ENCODE measurements at places on chromosomes 5 and 9.
A peak's percentile ranks its signal among the peaks of the same experiment; 100 is the strongest.

GRCh38 chr9:19397845-19398244, 11.0 kb upstream of the ACER2 start:
- no peak for DNase-seq

DNA sequence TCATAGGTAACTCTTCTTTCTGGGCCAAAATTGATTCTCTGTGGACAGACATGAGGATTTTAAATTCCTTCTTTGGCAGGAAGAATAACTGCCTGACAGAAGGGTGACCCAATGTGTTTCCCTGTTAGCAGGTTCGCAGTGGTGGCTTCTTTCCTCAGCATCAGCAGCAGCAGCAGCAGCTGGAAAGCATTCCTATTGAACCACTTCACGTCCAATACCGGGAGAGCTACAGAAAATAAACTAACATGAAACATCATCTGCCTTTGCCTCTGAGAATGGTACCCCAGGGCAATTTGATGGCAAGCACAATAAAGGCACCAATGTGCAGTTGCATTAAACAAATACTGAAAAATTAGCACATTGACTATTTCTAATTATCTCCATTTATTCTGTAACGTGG, 214.5 kb downstream of the TMEM167A start:
- no peak for DNase-seq

- no peak for DNase-seq
Observed at GRCh38 chr5:173235499-173236394, 741 bp upstream of the NKX2-5 start.

DNA sequence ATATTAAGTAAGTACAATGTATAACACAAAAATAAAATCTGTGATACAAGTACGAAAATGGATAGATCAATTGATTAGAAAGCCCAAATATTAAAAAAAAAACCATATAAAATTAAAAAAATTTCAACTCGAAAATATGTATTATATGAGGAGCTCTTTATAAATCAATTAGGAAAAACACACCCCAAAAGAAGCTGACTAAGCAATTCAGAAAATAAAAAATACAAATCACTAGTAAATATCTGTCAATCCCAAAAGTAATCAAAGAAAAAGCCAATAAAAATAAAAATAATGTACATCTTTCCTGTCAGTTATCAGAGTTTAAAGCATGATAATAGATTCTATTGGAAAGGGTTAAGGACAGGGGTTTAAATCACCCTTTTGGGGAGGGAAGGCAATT, 10.2 kb upstream of the ACSL6 start:
- no peak for DNase-seq

GRCh38 chr9:90219548-90220118, 423.0 kb downstream of the DIRAS2 start:
- DNase-seq = peak; percentile 23

- no peak for DNase-seq
Observed at GRCh38 chr9:77816641-77817341, 168.7 kb upstream of the GNA14 start.

DNA sequence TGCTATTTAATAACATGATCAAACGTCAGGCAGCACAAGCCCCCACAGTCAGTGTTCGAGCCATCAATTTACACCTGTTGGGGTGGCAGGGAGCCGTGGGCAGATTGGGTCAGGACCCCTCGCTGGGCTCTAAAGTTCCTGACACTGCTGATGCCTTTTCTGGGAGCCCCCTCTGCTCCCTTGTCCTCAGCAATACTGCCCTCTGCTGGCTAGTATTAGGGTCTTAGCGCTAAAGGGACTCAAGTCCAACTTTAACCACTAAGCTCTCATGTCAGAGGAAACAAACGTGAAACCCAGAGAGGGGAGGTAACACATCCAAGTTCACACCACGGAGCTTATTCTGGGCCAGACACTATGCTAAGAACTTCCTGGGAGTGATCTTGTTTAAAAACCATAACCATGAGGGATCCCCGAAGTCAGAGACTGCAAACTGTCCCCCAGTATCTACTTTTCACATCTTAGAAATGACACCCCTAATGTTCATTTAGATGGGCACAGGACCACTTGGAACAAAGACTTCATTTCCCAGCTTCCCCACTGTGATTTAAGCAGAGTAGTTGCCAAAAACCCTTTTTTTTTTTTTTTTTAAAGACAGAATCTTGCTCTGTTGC, 20.4 kb downstream of the ANKS6 start:
- peak; percentile 16 for DNase-seq

DNA sequence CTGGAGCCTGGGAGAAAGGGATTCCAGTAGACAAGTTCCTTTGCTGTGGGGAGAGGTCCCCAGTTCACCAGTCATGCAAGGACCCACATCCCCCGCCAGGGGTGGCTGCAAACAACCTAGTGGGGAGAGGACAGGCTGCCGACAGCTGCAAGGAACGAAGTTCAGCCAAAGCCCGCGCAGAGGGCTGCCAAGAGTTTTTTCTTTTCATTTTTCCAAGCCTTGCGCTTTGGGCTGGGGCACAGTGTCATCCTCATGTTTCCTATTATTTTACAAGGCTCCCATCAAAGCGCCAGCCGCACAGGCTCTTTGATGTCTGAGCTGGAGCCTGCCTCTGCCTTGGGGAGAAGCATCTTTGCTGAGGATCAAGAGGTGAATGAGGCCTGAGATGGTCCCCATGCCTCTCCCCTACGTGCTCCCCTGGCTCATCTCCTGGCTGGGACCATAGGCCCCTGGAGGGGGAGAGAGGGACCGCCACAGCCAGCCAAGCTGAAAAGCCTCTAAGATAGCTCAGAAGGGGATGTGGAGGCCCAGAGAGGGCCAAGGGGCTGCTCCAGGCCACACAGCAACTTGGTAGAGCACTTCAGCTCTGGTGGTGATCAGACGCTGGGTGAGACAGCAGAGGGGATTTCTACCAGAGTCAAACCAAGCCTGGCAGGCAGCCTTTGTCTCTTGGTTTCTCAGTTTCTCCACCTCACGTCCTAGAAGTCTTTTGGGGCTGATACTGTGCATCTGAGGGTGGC, 50.4 kb upstream of the SYNPO start:
- DNase-seq = no peak

DNA sequence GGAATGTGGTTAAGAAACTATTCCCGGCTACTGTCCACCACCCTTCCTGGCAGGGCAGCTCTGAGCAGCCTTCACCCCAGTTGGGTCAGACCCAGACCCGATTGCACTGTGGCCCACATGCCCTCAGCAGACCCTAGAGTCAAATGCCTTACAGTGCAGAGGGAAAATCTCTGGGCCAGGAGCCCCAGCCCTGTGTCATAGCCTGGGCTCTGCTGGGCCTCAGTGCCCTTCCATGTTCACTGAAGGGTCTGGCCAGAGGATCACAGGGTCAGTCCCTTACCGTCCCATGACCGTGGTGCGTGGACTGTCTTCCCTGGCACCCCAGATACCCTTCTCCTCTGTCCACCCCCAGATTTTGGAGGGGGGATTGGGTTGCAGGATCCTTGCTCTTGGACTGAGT, 73.5 kb upstream of the COL5A1 start:
- DNase-seq = no peak

GRCh38 chr5:157708866-157709265, 22.4 kb upstream of the THG1L start:
- DNase-seq = no peak

All from LoVo (cell line).